ENCODE measurements at places on chromosomes 3 and 15.

DNA sequence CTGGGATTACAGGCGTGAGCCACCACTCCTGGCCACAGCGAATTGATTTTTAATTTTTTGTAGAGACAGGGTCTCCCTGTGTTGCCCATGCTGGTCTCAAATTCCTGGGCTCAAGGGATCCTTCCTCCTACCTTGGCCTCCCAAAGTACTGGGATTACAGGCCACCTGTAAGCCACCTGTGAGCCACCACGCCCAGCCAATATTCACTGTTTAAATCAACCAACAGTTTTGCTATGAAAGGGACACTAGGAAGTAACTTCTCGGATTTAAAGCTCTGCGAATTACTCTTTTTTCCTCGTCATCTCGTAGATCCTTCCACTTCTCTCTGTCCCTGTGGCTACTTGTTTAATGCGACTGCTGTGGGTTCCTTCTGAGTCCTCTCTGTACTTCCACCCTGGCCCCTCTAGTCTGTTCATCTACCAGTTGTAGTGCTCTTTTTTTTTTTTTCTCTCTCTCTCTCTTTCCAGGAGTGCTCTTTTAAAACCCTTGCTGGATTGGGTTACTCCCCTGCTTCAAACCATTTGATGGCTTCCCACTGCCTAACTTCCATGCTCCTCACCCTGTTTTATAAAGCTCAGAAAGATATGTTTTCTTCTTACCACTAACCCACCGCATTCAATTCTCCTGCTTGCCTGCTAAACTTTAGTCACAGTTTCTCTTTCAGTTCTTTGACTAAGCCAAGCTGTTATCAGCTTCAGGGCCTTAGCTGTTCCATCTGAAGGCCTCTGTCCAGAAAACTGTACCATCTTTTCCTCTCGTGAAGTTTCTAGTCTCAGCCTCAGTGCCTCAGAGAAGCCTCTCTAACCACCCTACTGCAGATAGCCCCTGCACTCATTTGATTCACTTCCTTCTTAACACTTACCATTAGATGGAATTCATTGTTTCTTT lies 12.4 kb downstream of the RTF1 start:
- DNase-seq = no peak

DNA sequence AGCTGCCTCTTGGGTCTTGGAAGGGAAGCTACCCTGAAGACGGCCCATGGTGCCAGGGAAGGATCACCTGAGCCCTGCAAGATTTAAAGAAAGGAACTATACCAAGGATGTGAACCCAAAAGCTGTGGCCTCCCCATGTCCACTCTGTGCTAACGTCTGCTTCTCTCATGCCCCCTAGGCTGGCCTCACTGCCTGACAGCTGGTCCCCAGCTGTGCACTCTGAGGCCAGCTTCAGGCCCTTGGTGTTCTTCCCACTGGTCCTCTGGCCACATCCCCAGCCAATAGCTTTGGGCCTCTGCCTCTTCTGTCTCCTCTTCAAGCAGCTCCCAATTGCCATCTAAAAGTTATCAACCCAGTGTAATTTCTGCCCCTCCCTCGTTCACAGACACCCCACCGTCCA lies 5.2 kb upstream of the LRRK1 start:
- DNase-seq = no peak

GRCh38 chr3:176055836-176056235 lies 1141.4 kb downstream of the TBL1XR1 start:
- no peak for DNase-seq

DNA sequence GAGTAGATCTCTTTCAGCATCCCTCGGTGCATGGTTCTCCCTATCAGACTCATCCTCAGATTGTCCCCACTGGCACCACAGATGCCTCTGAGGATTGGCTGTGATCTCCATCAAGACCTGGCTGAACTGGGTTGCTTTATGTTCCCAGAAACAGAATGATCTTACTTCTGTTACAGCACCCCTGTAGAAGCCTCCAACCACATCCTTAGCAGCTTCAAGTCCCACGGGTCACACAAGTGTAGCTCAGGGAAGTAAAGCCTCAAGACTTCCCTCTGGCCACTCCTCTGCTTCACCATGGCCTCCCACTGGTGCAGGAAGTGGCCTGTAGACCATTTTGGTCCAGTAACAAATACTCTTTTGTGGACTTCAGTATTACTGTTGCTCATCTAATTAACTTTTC lies 566.4 kb upstream of the SUCLG2 start:
- no peak for DNase-seq

DNA sequence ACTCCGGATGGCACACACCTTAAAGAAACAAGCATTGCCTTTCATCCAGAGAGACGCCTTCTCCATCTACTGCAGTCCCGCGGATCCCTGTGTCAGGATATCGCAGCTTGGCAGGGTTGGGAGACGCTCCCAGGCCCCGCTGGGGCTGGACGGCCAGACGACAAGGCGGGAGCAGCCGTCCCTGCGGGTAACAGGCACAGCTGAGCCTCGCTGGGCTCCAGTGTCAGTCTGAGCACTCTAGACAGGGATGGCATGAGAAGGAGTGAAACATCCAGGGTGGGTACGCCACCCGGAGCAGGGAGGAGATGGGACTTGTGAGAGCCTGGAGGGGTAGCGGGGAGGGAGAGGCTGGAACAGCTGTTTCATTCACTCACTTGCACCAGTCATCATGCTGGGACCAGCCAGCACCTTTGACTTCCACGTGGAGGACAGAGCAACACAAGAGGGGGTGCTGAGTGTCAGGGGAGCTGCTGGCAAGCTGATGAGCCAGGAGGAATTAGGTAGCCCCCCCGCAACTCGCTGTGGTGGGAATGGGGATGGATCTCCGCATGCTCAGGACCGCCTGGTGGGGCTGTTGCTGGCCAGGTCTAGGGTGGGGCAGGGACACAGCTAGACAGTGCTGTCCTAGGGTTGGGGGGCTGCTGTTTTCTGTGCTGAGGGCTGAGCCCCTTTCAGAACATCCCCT lies 31.6 kb upstream of the SNRPA1 start:
- no peak for DNase-seq

- DNase-seq = no peak
These were observed 106.7 kb upstream of the CADPS start for GRCh38 chr3:62981962-62982361.

DNA sequence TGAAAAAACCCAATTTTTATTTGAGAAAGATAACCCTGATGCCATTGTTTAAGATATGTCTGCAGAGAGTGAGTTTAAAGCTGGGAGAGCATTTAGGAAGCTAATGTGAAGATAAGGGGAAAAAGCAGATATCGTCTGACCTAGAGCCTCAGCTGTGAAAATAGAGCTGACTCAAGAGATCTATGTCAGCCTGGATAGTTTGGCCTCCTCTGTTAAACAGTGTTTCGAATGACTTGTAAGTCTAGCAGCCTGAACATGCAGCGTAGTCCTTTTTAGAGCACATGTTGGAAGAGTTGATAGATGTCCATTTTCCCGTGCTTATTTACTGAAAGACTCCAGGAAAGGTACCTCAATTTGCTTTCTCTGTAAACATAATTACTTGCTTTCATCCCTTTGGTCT lies 48.1 kb downstream of the ALCAM start:
- DNase-seq = no peak

DNA sequence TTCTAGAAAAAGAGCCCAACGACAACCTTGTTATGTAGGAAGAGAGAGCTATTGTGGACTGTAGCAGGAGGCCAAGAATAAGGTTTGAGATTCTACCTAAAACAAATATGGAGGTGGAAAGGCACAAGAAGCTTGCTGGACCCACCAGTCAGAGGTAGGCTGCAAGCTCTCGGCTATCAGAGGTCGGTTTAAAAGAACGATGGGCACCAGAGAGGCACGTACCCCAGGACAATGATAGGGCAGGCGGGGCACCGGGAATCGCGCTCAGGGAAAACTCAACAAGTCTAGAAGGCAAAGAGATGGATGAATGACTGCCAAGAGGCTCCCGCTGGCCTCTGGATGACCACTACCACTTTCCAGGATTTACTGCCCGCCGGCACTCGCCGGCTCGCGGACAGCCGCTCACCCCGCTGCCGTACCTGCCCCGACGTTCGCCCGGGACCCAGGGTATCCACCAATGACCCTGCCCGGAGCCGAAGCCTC lies 1.1 kb downstream of the HDGFL3 start:
- no peak for DNase-seq

DNA sequence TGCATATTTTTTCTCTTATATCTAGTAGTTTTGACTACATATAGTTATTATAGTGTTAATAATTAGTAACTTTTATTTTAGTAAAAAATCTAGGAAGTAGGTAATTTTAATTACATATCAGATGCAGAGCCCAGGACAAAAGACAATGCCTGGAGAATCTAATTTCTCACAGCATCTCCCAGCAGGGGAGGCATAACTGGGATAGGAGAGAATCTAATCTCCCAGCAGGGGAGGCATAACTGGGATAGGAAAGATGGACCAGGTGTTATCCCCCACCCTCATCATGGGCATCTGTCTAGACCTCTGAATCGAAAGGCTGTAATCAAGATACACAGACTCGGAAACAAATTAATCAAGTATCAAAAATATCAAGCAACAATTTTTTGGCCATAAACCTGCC lies 58.2 kb downstream of the OSTN start:
- no peak for DNase-seq

GRCh38 chr15:90594301-90594738 lies 64.6 kb downstream of the CRTC3 start:
- DNase-seq = peak; percentile 85

- no peak for DNase-seq
These were observed 71.9 kb downstream of the CMTM8 start for GRCh38 chr3:32310336-32310735.

- DNase-seq = no peak
These were observed 213.5 kb upstream of the CDIN1 start for GRCh38 chr15:36365963-36366362.

DNA sequence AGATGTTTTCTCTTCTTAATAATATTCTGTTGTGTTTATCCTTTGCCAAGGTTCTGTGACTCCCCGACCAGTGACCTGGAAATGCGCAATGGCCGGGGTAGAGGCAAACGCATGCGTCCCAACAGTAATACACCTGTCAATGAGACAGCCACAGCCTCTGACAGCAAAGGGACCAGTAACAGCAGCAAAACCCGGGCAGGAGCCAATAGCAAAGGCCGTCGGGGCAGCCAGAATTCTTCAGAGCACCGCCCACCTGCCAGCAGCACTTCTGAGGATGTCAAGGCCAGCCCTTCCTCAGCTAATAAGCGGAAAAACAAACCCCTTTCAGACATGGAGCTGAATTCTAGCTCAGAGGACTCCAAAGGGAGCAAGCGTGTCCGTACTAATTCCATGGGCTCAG lies 101.5 kb downstream of the RBPMS2 start:
- DNase-seq = no peak

GRCh38 chr3:157026091-157026490 lies 133.9 kb downstream of the CCNL1 start:
- DNase-seq = no peak

GRCh38 chr3:151283907-151284461 lies 5.6 kb upstream of the P2RY14 start:
- no peak for DNase-seq

GRCh38 chr3:191980443-191980842 lies 519.5 kb downstream of the PYDC2 start:
- DNase-seq = no peak

DNA sequence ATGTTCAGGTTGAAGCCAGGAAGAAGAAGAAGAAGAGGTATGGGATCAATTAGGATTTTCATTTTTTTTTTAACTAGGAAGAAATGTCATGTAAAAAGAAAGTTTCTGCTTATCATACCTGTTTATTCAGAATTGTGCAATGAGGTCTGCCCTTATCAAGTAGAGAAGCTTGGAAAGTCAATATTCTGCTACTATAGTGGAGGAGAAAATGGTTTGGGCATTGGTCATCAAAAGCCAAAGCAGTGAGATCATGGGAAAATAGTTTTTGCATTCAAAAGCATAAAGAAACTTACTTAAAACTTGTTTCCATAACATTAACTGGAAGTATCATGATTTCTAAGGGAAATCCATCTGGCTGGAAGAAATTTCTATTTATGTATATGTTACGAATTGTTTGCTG lies 1239.2 kb downstream of the NSUN3 start:
- no peak for DNase-seq

DNA sequence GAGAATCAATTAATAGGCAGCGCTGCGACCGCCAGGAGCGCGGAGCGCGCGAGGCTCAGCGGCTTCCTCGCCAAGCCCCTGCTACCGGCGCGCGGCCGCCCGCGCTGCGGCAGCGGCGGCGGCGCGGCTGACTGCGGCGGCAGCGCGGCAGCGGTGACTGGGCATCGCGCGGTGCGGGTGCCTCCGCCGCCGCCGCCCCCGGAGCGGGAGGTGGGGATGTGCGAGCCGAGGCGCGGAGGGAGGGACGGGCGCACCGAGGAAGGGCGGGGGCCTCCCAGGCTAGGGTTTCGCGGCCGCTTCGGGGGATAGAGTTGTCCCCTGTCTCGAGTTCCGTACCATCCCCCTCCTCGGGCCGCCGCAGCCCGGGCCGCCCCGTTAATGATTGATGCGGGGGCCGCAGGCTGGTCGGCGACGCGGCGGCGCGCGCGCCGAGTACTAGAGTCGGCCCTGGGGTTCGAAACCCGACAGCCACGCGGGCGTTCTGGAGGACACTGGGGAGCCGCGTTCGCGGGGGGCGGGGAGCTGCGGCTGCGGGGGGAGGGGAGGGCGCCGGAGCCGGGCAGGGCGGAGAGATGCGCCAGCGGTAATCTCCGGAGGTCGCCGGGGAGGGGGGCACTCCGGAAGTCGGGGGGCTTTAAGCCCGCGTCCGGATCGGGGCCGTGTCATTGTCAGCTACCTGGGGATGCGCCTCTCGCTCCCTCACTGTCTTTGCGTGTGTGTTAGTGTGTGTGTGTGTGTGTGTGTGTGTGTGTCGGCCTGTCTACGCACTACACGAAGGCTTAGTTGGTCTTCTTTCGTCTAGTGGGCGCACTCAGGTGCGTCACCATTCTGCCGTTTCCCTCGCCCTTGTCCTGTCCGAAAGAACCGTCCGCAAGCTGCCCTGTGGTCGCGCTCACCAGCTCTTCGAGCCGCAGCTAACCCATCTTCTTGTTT lies at the start of gene PAQR9:
TSS of gene PAQR9 (minus strand) at position 159 of the 933 bp plus-strand sequence. CDS start 338 bp downstream, outside the sequence.
- DNase-seq = no peak

GRCh38 chr15:36996121-36996520 lies 104.2 kb downstream of the MEIS2 start:
- no peak for DNase-seq

DNA sequence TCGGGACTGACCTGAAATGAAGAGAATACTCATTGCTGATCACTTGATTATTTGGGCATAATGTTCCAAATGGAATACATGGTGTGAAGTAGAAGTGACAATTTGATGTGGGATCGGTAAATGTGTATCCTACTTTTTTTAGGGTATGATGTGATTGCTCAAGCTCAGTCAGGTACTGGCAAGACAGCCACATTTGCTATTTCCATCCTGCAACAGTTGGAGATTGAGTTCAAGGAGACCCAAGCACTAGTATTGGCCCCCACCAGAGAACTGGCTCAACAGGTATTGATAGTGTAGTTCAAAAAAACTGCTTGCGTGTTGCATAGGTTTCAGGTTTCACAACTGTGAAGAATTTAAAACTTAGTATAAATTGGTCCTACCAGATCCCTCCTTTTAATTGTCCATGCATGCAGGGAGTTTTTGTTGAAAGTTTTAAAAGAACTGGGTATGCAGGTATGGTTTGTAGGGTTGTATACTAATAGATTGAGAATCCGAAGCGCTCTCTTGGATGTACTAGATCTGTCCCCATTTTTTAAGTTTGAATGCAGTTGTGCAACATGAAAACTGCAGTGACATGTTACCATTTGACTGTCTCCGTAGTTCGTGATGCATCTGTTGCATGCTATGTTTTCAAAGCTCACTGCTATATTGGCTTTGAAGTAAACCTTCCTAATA lies 1.6 kb downstream of the EIF4A2 start:
- DNase-seq = no peak
